ENCODE measurements at places on chromosomes 12 and 14. TPM values are rescaled to one million over a fixed set of nuclear protein-coding genes. Genes with fewer than 3 reads are reported as not detected.

Gene PLXNC1
- 3.2 TPM for total RNA-seq

Gene OTOGL
- under 0.01 TPM for total RNA-seq

Gene PSEN1
- total RNA-seq = 67.2 TPM

Gene ACOT4
- total RNA-seq = 1.00 TPM

Gene TAS2R42
- total RNA-seq = not detected

Gene ACVRL1
- 12.5 TPM for total RNA-seq

Gene GNG2
- 26.6 TPM for total RNA-seq

Gene GRIP1
- total RNA-seq = 3.5 TPM

Gene SALL2
- total RNA-seq = 3.2 TPM

Gene LRP1-AS
- not detected for total RNA-seq

Gene PLEKHD1
- under 0.01 TPM for total RNA-seq

Gene PLCZ1
- total RNA-seq = not detected

Gene CRIP2
- 37.4 TPM for total RNA-seq

Gene PLD4
- total RNA-seq = under 0.01 TPM

Gene KCNC2
- 0.50 TPM for total RNA-seq

Gene AQP2
- total RNA-seq = not detected

Gene SERPINA1
- 0.22 TPM for total RNA-seq

Gene KICS2
- total RNA-seq = 8.9 TPM

Gene SLC25A47
- total RNA-seq = not detected

Gene KRT2
- total RNA-seq = not detected

Gene BBOF1
- total RNA-seq = 4.4 TPM

Gene LRRC43
- 0.11 TPM for total RNA-seq

Gene NEUROD4
- not detected for total RNA-seq

Gene BCAT1
- total RNA-seq = 243 TPM

Gene VAMP1
- 3.3 TPM for total RNA-seq

Gene ASIC1
- 0.66 TPM for total RNA-seq

Gene MAP3K9
- total RNA-seq = 1.4 TPM

All from uterine smooth muscle cell (primary cell).